ENCODE measurements at places on chromosomes 16 and 17.

- DNase-seq = no peak
- no peak overlapping the region for H3K4me3 ChIP-seq
- no peak overlapping the region for H3K27ac ChIP-seq
- H3K4me1 ChIP-seq = no peaks in the 10 kb centered on the region
- H3K36me3 ChIP-seq = no peaks in the 10 kb centered on the region
These were observed 39.9 kb downstream of the USP32 start for GRCh38 chr17:60352071-60352470.

- no peaks in the 10 kb centered on the region for H3K36me3 ChIP-seq
- no peak overlapping the region for H3K4me3 ChIP-seq
- DNase-seq = no peak
- H3K27me3 ChIP-seq = no peaks in the 10 kb centered on the region
- H3K4me1 ChIP-seq = no peaks in the 10 kb centered on the region
These were observed 152.0 kb downstream of the LGALS9B start for GRCh38 chr17:20315311-20315710.

DNA sequence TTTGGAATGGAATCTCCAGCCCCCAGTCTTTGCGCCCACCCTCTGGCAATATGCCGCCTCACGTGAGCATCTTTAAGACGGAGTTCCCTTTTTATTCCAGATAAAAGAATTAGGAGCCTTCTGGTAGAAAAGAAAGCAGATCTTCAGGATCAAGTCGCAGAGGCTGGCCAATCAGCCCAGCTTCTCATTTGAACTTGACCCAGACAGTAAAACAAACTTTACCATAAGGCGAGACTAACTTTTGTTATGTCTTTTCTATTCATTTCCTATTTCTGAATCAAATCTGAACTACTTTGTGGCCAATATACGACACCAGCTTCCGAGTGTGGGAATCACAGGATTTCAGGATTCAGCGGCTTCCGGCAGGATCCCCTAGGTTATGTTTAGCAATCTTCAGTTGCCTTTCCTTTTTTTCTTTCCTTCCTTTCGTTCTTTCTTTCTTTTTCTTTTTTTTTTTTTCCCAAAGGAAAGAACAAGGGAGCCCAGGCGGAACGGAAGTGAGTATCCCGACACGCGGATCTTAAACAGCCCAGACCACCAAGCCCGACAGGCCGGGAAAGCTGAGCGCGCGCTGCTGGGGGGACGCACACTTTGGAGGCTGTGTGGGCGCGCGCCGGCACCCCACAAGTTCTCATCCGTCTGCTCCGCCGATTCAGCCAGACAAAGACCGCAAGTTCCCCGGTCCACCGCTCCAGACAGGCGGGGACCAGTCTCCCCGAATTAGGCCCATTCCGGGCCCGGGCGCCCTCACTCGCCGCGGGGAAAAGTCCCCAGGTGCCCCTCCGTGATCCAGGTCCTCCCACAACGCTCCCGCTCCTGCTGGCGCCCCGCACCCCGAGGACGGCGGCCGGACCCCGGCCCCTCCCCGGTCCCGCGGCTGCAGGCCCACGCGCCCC lies 633 bp downstream of the TBC1D16 start:
- peak; percentile 50 for DNase-seq
- H3K36me3 ChIP-seq = no peaks in the 10 kb centered on the region
- no peaks in the 10 kb centered on the region for H3K27me3 ChIP-seq
- H3K4me3 ChIP-seq = peak overlapping the region; percentile 87
- H3K27ac ChIP-seq = peak overlapping the region; percentile 66

DNA sequence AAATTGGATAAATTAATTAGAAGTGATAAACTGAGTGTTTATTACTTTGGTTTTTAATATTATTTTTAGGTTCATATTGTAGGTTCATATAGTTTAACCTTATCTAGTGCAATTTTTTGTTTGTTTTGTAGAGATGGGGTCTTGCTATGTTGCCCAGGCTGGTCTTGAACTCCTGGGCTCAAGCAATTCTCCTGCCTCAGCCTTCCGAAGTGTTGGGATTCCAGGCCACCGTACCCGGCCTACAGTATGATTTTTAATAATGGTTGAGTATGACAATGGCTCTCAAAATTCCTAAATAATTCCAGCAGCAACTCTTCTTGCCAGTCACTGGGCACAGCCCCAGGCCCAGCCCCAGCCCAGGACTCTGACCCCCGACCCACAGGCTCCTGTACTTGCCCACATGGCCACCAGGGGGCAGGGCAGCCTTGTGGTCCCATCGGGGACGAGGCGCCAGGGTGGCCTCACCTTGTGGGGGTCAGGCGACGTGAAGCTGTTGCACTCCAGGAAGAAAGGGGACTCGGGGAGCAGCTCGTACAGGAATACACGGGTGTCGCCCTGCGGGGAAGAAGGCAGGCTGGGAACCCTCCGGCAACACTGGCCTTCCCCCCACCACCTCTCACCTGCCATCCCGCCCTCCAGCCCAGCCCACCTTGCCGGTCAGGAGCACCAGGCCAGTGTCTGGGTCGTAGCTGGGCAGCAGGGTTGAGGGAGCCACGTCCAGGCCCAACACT lies 7.9 kb upstream of the PAM16 start:
- H3K4me1 ChIP-seq = no peaks in the 10 kb centered on the region
- H3K27me3 ChIP-seq = no peaks in the 10 kb centered on the region
- H3K36me3 ChIP-seq = no peaks in the 10 kb centered on the region
- no peak overlapping the region for H3K4me3 ChIP-seq
- H3K27ac ChIP-seq = no peak overlapping the region
- peak; percentile 64 for DNase-seq

- no peak for DNase-seq
- H3K27ac ChIP-seq = no peak overlapping the region
These were observed 358.2 kb downstream of the KIF2B start for GRCh38 chr17:54180950-54181349.

- no peak overlapping the region for H3K4me3 ChIP-seq
- H3K27ac ChIP-seq = no peak overlapping the region
These were observed 32.7 kb downstream of the ADAMTS18 start for GRCh38 chr16:77402118-77402517.

GRCh38 chr17:8732406-8733085 lies 12.1 kb downstream of the CCDC42 start:
- H3K27ac ChIP-seq = no peak overlapping the region
- H3K4me3 ChIP-seq = no peak overlapping the region
- H3K4me1 ChIP-seq = no peaks in the 10 kb centered on the region
- DNase-seq = no peak
- H3K36me3 ChIP-seq = no peaks in the 10 kb centered on the region

- H3K27me3 ChIP-seq = no peaks in the 10 kb centered on the region
- no peak overlapping the region for H3K4me3 ChIP-seq
- H3K27ac ChIP-seq = no peak overlapping the region
- no peaks in the 10 kb centered on the region for H3K4me1 ChIP-seq
- peak; percentile 57 for DNase-seq
- H3K36me3 ChIP-seq = no peaks in the 10 kb centered on the region
These were observed 31.3 kb upstream of the DDX52 start for GRCh38 chr17:37674511-37674910.

DNA sequence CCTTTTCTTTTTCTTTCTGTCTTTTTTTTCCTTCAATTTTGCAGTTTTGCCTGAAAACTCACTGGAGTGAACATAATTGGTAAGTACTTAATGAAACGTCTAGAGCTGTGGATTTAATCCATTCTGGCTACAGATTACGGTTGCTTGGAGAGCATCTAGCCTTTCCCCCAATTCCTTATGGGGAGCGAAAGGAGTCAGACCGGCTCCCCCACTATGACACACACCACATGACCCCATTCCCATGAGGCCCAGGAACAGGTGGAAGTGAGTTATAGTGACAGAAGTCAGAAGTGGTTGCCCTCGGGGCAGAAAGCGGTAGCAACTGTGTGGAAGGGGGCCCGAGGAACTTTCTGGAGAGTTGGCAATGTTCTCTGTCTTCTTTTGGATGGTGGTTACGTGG lies 41.2 kb downstream of the EMP2 start:
- no peak overlapping the region for H3K4me3 ChIP-seq
- H3K27me3 ChIP-seq = no peaks in the 10 kb centered on the region
- H3K4me1 ChIP-seq = no peaks in the 10 kb centered on the region
- no peaks in the 10 kb centered on the region for H3K36me3 ChIP-seq
- no peak overlapping the region for H3K27ac ChIP-seq

- H3K36me3 ChIP-seq = no peaks in the 10 kb centered on the region
- no peak for DNase-seq
- no peak overlapping the region for H3K4me3 ChIP-seq
- no peaks in the 10 kb centered on the region for H3K27me3 ChIP-seq
These were observed 72.0 kb downstream of the ZFHX3 start for GRCh38 chr16:72975809-72976437.

- H3K27me3 ChIP-seq = no peaks in the 10 kb centered on the region
- no peak for DNase-seq
- H3K27ac ChIP-seq = no peak overlapping the region
- no peaks in the 10 kb centered on the region for H3K4me1 ChIP-seq
These were observed 14.2 kb upstream of the RHBDF2 start for GRCh38 chr17:76515274-76515949.

GRCh38 chr17:53462393-53462811 lies 360.3 kb upstream of the KIF2B start:
- no peak overlapping the region for H3K4me3 ChIP-seq
- H3K4me1 ChIP-seq = no peaks in the 10 kb centered on the region
- H3K36me3 ChIP-seq = no peaks in the 10 kb centered on the region
- no peak for DNase-seq

GRCh38 chr17:47265983-47266541 lies 12.4 kb downstream of the ITGB3 start:
- DNase-seq = no peak
- no peak overlapping the region for H3K4me3 ChIP-seq
- no peak overlapping the region for H3K27ac ChIP-seq
- no peaks in the 10 kb centered on the region for H3K4me1 ChIP-seq
- no peaks in the 10 kb centered on the region for H3K36me3 ChIP-seq

Data from mesendoderm (in vitro differentiated cells).